ENCODE measurements at places on chromosomes 12 and 14.

DNA sequence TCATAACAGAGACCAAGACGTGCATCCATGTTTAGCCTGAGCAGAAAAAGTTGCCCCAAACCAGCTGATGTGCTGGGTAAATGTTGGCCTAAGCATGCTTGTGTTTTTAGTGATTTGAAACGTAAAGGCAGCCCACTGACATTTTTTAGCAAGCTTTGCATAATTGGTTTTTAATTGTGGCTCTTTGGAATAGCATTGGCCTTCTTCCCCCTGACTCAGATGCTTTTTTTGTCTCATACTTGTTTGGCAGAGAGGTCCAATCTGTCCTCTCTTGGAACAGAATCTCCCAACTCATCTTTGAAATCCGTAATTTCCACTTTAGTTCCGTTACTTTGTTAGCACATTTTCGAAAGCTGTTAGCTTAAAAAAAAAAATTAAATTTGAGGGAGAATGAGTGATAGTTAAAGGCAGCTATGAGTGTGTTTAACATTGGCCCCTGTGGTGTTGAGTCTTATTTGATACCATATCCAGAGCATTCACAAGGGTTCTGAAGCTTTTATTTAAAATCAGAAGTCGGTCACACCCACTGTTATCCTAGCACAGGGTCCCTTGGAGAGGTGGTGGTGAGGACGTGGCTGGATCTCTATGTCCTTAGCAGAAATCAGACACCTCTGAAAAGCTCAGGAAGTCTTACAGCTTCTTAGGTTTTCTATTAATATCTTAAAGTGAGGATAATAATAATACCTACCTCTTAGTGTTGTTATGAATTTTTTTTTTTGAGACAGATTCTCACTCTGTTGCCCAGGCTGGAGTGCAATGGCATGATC lies 15.6 kb downstream of the JDP2 start:
- DNase-seq: no peak

GRCh38 chr14:72758993-72759392 lies 134.9 kb downstream of the DPF3 start:
- no peak for DNase-seq

GRCh38 chr14:105197211-105197641 lies 16.1 kb upstream of the NUDT14 start:
- no peak for DNase-seq

DNA sequence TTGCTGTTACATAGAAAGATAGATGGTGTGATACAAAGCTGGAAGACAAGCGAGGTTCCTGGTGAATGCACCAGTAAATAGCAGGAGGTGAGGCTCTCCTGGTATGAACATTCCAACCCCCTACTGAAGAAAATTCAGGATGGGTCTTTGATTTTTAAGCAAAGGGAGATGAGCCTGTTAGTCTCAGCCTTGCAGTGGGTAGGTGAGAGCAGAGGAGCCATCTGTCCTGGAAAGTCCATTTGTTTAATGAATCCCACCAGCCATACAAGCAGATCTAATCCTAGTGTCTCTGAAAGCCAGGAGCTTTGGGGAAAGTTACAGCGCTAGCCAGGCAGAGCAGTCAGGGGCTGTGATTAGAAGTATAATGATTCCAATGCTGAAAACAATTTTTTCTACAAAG lies 234.8 kb upstream of the FOXN3 start:
- no peak for DNase-seq

GRCh38 chr14:26323869-26324268 lies 274.0 kb downstream of the NOVA1 start:
- no peak for DNase-seq

- DNase-seq: no peak
Measured at GRCh38 chr12:27899151-27899661, 73.3 kb downstream of the PTHLH start.

DNA sequence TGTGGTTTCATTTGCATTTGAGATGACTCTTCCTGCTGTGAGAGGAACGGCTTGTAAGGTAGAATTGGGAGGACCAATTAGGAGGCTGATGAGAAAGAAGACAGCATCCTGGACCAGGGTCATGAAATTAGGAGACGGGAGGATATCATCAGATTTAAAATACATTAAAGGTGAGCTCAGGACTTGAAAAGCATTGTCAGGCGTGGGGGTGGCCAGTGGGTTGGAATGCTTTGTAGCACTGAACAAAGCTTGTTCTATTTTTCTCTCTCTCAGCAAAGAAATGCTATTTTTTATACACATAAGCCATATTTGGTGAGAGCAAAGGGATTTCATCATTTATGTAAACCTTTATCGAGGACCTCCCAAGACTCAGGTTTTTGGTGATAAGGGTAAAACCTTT lies 157.5 kb downstream of the TMEM132D start:
- DNase-seq: no peak

DNA sequence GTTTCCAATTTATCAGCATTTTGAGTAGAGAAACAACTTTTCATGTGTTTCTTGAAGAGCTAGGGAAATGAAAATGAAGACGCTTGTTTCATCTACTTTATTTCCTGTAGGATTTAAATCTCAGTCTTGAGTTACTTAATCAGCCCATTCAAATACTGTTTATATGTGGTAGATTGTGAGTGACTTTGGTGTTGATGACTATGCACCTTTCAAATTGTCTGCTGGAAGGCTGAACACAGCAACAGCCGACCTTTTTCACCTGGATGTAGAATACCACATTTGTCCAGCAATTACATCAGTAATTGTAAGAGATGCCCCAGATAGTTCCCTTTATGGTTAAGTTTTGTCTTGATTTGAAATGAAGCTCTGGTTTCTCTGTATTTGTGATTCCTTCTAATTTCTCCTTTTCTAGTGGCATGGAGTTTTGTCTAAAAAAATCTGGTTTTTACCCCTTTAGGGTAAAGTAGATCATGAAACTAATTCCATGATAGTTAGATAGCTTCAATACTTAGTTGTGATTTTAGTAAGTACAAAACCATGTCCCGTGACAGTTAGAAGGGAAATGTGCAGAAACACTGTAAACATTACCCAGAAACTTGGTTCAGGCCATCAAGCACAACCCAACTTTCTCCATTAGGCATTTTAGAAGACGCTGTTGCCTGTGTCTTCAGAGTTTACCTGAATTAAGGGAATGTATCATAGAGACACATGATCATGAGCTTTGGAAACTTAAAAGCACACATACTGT lies 165.0 kb downstream of the SRGAP1 start:
- DNase-seq: no peak

DNA sequence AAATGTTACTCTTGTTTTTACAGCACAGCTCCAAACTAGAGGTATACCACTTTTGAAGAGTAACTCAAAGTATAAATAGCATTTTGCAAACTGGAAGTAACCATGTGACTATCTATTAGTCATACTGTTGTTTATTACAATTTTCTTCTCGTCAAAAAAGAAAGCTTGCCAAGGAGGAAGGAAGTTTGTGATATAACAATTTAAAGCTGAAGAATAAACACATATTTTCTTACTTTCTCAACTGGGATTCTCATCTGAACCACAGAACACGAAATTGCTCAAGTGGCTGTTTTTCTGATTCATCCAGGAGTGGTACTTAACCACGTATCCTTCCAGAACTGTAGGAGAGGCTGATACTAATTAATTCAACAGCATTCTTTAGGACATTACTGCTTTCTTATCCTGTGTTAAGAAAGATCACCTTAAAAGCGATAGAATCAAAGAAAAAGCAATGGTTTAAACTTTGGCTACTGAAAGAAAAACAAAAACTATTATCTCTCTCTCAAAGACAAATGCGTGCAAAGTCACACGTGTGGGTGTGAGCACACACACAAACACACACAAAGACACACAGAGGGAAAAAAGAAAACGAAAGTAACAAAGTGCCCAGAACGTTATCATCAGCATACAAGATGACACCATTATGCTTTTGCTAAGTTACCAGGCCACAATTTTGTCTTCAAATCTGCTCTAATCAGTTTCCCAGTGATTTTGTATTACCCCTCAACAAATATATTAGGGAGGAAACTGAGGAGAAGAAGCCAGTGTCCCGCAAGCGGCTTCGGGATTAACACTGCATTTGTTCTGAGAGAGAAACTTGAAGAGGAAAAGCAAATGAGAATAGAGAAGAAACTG lies at the start of gene CLEC2B:
TSS of gene CLEC2B (minus strand) at position 48 of the 855 bp plus-strand sequence.
- no peak for DNase-seq

- no peak for DNase-seq
Measured at GRCh38 chr12:98002887-98003493, 512.4 kb upstream of the TMPO start.

DNA sequence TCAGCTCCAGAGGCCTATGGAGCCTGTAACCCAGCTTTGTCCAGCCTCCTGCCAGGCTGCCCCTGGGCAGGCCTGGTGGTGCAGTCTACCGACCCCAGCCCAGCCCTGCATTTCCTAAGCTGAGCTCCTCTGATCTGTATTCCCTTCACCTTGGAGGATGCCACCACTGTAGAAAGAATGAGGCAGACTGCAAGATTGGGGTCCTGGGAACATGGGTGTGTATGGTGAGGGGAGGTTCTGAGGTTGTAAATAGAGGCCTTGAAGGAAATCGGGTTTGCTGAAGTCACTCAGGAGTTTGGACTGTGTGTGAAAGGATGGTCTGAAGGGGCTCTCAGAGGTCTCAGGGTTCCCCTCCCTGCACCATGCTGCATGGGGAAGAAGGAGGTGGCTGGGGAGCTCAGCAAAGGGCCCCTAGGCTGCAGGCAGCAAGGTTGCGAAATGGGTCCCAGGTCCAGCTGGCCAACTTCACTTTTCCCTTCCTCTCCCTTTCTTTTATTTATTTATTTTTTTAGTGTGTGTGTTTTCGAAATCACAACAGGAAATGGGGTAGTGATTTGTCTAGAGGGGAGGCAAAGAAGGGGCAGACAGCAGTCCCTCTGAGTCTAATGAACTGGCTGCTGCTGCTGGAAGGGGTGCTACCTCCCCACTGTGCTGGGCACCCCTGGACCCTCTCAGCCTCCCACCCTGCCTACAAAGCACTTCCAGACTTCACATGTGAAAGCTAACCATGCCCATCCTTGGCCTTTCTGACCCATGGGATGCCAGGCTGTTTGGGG lies 1.2 kb upstream of the LRP1-AS start:
- no peak for DNase-seq

GRCh38 chr12:509500-509899 lies 49.8 kb downstream of the B4GALNT3 start:
- no peak for DNase-seq

DNA sequence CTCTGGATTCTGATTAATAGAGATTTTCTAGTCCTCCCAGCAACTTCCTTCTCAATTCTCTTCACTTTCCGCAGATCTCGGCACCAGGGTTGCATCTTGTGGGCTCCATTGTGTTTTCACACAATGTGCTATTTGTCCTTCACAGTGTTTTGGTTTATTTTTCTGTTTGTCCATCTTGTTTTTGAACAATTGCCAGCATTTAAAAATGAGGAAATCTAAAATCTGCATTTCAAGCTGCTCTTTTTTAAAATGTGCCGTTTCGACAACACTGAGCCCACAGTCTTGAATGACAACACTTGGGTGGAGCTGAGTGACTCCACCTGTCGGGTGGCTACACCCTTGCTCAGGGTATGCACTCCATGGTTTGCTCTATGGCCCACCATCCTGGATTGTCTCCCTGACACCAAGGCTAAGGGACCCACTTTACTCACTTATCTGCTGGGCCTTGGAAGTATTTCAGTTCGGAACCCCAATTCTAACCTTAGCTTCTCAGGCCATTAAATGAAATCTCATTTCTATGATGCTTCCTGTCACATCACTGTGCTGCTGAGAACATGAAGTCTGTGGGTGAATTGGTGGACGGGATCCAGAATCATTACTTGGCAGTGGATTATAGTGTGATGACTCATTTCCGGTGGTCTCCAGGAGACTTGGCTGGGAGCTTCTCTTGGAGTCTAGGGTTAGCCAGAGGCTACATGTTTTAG lies 3.4 kb upstream of the MYRFL start:
- DNase-seq: no peak

DNA sequence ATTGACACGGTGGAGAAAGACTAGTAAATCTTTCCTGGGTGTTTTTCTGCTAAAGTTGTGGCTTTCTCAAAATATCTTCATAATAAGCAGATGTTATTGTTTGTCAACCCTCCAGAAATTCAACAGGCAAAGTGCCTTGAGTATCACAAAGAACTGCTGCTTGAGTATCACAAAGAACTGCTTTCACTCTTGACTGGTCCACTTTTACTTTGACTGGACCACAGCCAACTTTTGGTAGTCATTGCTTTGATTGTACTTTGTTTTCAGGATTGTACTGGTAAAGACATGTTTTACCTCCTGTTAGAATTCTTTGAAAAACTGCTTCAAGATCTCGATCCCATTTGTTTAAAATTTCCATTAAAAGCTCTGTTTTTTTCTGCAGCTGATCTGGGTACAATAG lies 62.6 kb downstream of the PDZRN4 start:
- no peak for DNase-seq

DNA sequence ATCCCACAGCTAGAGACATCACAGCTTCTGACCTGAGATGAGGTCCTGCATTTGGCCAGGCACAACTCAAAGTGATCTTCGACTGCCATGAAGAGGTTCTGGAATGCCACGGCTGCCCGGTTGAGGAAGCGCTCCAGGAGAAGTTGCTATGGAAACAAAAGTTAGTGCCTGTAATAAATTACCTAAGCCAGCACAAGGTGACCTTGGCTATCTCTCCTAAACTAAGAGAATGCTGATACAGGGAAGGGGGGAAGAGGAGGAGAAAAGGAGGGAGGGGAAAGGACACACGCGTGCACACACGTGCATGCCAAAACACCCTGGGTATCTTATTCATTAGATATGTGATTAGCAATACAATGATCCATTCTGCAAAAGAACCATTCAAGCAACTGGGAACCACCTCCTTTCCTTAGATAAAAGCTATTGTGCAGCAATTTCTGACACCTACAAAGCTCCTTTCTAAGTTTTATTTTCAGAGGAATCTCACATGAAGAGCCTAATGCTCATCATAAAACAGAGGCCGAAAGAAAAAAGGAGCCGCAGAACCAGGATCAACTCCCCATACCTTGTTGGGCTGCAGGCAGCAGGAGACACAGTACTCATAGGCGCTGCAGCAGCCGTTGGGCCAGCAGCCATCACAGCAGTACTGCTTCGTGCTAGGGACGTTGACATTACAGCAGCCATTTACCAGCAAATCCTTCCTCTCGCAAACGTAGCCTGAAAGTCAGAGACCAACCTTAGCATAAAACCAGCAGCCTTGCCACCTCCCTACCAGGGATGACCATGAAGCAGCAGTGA lies 17.9 kb downstream of the SPRING1 start:
- no peak for DNase-seq

GRCh38 chr12:48291511-48291910 lies 59.2 kb downstream of the ZNF641 start:
- no peak for DNase-seq

- no peak for DNase-seq
Measured at GRCh38 chr14:99789581-99789980, 3.6 kb upstream of the EML1 start.

DNA sequence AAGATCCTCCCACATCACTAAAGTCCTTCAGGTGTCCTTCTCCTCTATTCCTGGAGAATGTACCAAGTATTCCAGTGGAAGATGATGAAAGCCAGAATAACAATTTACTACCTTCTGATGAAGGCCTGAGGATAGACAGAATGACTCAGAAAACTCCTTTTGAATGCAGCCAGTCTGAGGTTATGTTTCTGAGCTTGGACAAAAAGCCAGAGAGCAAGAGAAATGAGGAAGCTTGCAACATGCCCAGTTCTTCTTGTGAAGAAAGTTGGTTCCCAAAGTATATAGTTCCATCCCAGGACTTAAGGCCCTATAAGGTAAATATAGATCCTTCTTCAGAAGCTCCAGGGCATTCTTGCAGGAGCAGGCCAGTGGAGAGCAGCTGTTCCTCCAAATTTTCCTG lies 54.6 kb upstream of the HELB start:
- DNase-seq: no peak
